ENCODE measurements at places on chromosomes 2 and 18. TPM values are rescaled to one million over a fixed set of nuclear protein-coding genes. Genes with fewer than 3 reads are reported as not detected.

GRCh38 chr2:64699712-64700111 lies 46.0 kb upstream of the SERTAD2 start:
- no peaks in the 10 kb centered on the region for H3K27me3 ChIP-seq
- H3K4me1 ChIP-seq = no peaks in the 10 kb centered on the region
- no peak for DNase-seq
- no peaks in the 10 kb centered on the region for H3K36me3 ChIP-seq

DNA sequence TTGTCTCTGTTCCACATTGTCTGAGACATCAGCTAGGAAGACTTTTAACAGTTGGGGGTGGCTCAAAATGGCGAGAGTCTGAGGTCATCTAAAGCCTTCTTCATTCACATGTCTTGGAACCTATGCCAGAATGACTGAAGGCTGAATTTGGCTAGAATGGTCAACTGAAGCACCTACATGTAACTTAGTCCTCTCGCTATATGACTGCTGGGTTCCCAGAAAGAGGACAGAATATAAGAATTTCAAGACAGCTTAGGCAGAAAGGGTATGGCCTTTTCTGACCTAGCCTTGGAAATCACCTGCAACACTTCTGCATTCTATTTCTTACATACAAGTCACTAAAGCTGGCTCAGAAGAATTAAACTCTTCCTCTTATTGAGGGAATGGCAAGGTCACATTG lies 75.6 kb upstream of the OTX1 start:
- H3K36me3 ChIP-seq = no peaks in the 10 kb centered on the region
- no peak for DNase-seq
- H3K4me1 ChIP-seq = no peaks in the 10 kb centered on the region
- H3K27me3 ChIP-seq = no peaks in the 10 kb centered on the region

- no peak overlapping the region for H3K27ac ChIP-seq
- no peak for DNase-seq
- no peak overlapping the region for H3K4me3 ChIP-seq
- peaks cover 69% of the 10 kb centered on the region for H3K36me3 ChIP-seq
- H3K4me1 ChIP-seq = no peaks in the 10 kb centered on the region
These were observed 118.6 kb downstream of the DYSF start for GRCh38 chr2:71571945-71572344.

Gene SDC1
- total RNA-seq = 213 TPM

DNA sequence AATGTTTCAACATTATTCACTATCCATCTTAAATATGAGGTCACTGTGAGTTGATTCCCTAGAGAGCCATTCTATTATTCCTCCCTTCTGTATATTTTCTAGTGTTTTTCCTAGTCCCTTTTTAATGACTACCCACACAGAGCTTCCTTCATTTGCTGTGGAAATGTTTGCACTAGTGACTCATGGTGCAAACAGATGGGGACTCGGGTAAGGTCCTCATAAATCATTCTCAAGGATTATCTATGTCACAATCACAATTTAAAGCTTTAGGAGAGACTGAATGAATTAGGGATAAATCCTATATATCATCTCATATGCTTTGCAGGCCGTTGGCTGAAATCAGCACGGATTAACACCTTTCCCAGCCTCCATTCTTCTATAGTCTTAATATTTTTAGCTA lies 159.6 kb downstream of the DCC start:
- no peak overlapping the region for H3K27ac ChIP-seq
- no peaks in the 10 kb centered on the region for H3K27me3 ChIP-seq
- H3K36me3 ChIP-seq = no peaks in the 10 kb centered on the region
- no peaks in the 10 kb centered on the region for H3K4me1 ChIP-seq
- no peak for DNase-seq

Gene RAB6C
- total RNA-seq = not detected

- H3K36me3 ChIP-seq = no peaks in the 10 kb centered on the region
- no peak for DNase-seq
- H3K4me3 ChIP-seq = no peak overlapping the region
- no peaks in the 10 kb centered on the region for H3K4me1 ChIP-seq
- H3K27ac ChIP-seq = no peak overlapping the region
- no peaks in the 10 kb centered on the region for H3K27me3 ChIP-seq
These were observed 35.5 kb downstream of the TGIF1 start for GRCh38 chr18:3485153-3486149.

Gene RUFY4
- 0.51 TPM for total RNA-seq

DNA sequence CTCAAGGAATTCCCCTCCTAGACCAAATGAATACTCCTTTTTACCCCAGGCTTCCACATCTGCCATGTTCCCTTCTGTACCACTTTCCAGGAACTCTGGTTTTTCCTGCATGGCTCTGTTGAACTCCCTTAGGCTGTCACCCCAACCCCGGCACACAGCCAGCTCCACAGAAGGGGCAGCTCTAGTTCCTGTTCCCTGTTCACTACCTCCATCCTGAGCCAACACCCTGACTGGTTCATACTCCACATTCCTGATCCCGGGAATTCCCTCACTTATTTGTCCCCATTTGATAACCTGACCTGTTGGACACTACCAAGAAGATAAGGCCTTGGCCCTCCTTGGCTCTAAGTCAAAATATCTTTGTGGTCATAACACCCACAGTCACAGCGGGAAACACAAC lies 280.9 kb upstream of the RAB6C start:
- H3K27me3 ChIP-seq = no peaks in the 10 kb centered on the region
- H3K4me1 ChIP-seq = no peaks in the 10 kb centered on the region
- H3K27ac ChIP-seq = no peak overlapping the region
- H3K36me3 ChIP-seq = no peaks in the 10 kb centered on the region
- H3K4me3 ChIP-seq = no peak overlapping the region
- no peak for DNase-seq

DNA sequence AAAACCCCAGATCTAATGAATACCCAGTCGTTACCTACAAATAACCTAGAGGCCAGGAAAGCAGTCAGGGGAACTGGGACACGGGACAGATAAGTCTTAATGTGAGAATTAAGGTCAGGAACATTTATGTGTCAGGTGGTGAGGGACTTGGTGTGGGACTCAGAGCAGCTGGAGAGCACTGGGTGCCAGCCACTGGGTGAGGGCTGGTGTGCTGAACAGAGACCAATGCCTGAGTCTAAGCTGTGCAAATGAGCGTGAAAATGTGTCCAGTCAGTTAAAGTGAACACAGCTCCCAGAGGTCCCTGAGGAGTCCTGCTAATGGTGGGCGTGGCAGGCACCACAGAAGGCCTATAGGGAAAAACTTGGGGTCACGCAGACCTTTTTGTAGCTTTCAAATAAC lies 225.9 kb downstream of the C1D start:
- H3K27me3 ChIP-seq = no peaks in the 10 kb centered on the region
- H3K4me3 ChIP-seq = no peak overlapping the region
- H3K36me3 ChIP-seq = no peaks in the 10 kb centered on the region
- no peak for DNase-seq
- no peak overlapping the region for H3K27ac ChIP-seq

DNA sequence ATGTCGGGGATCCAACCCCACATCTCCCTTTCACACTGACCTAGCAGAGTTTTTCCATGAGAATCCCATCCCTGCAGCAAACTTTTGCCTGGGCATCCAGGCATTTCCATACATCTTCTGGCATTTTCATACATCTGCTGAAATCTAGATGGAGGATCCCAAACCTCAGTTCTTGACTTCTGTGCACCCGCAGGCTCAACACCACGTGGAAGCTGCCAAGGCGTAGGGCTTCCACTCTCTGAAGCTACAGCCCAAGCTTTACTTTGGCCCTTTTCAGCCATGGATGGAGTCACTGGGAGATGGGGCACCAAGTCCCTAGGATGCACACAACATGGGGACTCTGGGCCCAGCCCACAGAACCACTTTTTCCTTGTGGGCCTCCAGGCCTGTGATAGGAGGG lies 32.2 kb upstream of the TEX51 start:
- H3K4me1 ChIP-seq = no peaks in the 10 kb centered on the region
- H3K36me3 ChIP-seq = no peaks in the 10 kb centered on the region
- no peak for DNase-seq
- no peak overlapping the region for H3K4me3 ChIP-seq
- no peak overlapping the region for H3K27ac ChIP-seq
